ENCODE measurements at places on chromosomes 6 and 20. TPM values are rescaled to one million over a fixed set of nuclear protein-coding genes. Genes with fewer than 3 reads are reported as not detected.
A peak's percentile ranks its signal among the peaks of the same experiment; 100 is the strongest.

GRCh38 chr20:31922588-31922987, 29.3 kb downstream of the PDRG1 start:
- DNase-seq = no peak

DNA sequence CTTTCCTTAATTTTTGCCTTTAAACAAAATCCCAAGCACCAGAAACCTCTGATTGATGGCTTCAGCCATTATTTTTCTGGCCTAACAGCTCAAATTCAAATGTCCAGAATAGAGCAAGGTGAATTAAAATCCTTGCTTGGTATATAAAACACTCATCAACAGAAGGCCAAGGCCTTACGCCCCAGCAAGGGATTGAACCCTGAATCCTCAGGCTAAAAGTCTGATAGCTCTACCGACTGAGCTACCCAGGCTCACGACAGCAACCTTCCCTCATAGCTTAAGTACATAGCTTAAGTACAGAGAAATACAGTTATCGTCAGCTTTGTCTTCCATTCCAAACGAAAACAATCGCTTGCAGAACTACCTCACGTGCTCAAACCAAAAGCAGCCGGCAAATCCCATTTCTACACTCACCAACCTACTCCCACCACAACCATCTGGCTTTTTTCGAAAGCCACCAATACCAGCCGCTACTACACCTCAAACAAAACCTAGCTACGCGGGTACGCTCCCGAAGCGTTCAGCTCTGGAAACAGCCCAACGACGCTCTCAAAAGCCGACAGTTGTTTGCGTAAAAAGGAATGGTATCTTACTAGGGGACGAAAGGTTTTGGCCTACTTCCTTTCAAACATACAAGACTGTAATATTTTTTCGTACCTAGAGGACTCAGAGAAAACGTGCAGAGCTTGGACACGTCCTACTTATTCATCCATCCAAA, 167.5 kb downstream of the GPX5 start:
- DNase-seq = no peak

DNA sequence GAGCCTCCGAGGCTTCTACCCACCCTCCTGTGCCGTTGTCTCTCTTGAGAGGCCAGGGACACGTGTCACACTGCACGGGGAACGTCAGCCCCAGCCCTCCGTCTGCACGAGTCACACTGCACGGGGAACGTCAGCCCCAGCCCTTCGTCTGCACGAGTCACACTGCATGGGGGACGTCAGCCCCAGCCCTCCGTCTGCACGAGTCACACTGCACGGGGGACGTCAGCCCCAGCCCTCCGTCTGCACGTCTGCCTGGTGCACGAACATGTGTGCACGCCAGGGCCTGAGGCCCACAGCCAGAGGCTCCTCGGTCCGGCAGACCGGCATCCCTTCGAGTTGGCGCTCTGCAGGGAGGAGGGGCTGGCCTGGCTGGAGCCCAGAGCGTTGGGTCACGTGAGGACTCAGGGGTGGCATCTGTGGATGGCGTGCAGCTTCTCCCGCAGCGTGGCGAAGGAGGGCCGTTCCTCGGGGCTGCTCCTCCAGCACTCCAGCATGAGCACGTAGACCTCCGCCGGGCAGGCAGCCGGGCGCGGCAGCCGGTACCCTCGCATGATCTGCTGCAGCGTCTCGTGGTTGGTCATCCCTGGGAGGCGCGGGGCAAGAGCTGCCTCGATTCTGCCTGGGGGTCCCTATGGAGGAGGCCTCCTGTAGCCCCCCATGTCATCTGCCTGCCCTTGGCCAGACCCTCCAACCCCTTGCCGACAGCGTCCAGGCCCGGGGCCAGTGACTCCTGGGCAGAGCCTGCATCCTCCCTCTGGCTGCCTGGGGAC, 3.4 kb upstream of the PTK6 start:
- DNase-seq = no peak

DNA sequence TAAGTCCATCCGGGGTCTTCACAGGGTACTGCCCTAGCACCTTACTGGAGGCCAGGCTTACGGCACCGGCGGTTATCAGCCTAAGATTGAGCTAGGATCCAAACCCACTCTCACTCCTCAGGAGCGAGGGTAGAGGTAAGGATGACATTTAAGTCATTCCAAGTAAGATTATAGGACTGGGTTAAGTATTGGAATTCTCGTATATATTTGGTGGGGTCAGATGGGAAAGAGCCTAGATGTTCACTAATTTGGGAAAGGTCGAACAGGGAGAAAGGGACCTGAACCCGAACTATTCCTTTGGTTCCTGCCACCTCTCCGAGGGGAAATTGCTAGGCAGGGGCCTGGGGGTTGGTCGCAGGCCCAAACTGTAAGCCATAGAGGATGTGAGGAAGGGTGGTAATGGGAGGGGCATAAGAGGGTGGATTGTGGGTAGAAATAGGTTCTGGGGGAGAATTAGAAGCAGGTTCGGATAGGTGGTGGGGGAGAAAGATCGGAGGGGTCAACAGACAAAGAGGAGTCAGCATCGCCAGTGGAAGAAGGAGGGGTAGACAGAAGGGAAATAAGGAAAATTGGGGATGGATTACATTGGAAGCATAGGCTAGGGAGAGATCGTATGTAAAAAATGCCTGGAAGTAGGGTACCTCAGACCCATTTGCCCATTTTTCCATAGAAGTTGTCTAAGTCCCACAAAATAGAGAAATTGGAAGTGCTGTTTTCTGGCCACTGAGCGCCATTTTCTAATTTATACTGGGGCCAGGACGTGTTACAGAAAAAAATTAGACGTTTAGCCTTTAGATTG, 747.1 kb upstream of the ADGRB3 start:
- DNase-seq = no peak

DNA sequence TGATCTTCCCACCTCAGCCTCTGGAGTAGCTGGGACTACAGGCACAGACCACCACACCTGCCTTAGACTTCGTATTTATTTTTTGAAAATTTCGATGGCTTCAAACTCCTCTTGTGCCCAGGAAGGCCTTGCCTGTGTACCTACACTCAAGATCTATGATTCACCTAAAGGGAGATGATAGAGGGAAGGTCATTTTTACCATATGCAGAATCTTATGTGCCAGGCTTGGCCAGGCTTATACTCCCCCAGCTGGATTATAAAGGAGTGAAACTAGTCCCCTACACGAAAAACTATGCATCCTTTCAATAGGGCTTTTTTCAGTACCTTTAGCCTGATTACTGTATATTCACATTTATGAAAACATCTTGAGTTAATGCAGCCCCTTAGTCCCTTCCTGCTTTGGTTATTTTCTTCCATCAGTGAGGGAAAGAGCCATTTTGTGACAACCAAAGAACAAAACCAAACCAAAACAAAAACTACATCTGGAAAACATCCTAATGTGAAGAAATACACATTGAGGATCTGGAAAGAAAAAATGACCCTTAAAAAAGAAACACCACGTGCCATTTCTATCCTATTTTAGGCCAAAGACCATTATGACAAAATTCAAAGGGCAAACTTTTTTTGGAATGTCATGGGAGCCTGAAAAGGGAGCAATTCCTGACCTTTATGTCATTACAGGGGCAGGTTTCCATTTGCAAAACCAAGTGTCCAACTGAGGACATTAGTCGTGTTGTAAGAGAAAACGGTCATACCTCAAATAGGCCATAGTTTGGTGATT, 34.7 kb downstream of the RIPOR2 start:
- no peak for DNase-seq

- DNase-seq = no peak
Observed at GRCh38 chr6:99393366-99393697, 663 bp downstream of the COQ3 start.

- DNase-seq = no peak
Observed at GRCh38 chr6:30019819-30020218, 41.2 kb upstream of the POLR1H start.

TMEM14A gene
- 15.2 TPM for total RNA-seq

GRCh38 chr6:111938710-111939109, 65.5 kb upstream of the FYN start:
- DNase-seq = no peak

- no peak for DNase-seq
Observed at GRCh38 chr6:167683028-167683862, 143.5 kb upstream of the AFDN start.

LY6G6D gene
- total RNA-seq = not detected

DNA sequence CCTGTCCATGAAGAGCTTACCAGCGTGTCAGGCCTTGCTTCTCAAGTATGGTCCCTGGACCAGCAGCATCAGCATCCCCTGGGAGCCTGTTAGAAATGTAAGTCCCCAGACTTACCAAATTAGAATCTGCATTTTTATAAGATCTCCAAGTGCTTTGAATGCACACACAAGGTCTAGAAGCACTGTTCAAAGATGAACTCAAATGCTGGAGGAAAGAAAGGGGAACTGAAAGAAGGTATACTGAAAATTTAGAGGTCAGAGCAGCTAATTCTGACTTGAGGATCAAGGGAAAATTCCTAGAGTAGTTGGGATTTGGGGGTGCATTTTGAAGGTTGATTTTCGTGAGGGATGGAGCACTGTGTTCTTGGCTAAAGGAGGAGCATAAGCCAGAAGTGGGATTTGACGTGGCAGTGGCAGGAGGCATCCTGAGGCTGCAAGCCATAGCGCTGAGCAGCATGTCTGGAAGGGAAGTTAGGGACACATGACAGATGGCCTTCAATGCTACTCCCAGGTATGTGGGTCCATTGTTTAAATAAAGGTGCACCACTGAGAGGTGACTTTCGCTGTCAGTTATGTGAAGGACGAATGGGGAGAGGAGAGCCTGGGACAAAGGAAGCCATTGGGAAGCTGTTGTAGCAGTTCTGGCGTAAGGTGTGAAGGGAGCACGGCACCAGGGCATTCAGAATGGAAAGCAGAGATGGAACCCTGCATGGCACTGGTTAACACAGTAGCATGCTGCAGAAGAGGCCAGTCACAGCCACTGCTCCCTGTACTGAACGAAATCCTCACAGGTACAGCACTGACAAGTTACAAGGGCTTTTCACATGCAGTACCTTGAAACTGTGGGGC, 36.2 kb downstream of the ARMC2 start:
- no peak for DNase-seq

- peak; percentile 63 for DNase-seq
Observed at GRCh38 chr6:149043476-149044130, 273.9 kb upstream of the TAB2 start.

DNA sequence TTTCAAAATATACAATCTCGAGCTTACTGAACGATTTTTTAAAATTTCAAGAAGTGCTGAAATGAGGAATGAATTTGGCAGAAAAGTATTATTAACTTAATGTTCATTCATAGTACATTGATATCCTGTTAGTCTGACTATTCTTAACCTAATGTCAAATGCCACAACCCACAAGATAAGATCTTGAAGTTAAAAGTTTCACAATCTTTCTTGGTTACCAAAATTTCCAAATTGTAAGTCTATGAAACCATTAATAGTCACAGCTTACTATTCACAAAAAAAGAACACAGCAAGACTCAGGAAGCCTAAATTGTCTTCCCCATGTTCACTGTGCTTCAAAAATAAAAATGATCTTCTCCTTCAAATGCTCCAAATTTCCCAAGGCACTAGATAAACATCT, 71.3 kb downstream of the HACE1 start:
- DNase-seq = no peak

DNA sequence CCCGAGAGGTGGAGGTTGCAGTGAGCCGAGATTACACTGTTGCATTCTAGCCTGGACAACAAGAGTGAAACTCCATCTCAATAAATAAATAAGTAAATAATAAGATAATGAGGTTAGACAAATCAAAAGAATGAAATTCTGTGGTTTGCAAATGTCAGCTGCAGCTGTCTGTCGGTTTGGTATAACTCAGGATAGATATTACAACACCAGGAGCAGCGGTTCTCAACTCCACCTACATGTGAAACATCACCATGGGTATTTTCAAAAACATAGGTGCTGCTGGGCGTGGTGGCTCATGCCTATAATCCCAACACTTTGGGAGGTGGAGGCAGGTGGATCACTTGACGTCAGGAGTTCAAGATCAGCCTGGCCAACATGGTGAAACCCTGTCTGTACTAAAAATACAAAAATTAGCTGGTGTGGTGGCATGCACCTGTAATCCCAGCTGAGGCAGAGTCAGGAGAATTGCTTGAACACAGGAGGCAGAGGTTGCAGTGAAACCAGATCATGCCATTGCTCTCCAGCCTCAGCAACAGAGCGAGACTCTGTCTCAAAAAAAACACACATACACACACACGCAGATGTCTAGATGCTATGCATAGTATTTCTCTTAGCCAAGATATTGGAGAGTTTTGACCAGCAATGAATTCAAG, 126.1 kb upstream of the LAMP5 start:
- no peak for DNase-seq

DNA sequence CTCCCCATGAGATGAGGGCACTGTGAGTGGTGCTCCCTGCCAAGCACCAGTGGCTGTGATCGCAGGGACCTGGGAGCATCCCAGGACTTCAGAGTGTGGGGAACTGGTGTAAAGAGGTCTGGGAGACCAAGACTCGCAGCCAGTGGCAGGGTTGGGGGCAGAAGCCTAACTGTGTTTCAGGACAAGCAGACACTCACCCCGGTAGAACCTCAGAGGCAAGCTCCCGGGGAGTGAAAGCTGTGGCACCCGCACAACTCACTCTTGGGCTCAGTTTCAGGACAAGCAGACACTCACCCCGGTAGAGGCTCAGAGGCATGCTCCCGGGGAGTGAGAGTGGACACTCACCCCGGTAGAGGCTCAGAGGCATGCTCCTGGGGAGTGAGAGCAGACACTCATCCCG, 112.8 kb downstream of the ASXL1 start:
- DNase-seq = no peak

GRCh38 chr20:41359541-41360011, 7.0 kb downstream of the EMILIN3 start:
- DNase-seq = no peak

DNA sequence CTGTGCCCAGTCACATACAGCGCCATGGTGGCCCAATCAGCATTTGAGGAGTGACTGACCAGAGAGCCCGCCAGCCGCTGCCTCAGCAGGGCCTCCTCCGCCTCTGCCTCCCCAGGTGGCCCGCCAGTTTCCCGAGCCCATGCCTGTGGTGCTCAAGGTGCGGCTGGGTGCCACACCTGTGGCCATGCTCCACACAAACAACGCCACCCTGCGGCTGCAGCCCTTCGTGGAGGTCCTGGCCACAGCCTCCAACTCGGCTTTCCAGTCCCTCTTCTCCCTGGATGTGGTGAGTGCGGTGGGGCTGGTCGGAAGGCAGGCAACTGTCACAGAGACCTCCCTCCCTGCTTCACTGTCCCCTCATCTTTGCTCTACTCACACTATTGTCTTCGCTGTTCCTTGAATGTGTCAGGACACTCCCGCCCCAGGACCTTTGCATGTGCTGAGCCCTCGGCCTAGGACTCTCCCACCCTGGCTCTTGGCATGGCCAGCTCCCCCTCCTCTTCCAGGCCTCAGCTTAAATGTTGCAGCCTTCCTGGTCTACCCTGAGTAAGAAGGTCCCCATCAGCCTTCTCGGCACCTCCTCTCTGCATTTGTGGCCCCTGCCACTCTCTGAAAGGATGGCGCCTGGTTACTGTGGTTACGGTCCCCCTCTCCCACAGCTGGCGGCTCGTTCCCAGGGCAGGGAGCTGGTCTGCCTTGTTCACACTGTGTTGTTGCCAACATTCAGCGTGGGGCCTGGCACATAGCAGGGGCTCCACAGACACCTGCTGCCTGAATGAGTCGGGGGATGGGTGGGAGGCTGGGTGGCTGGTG, 11.8 kb upstream of the BPIFB6 start:
- no peak for DNase-seq

- DNase-seq = no peak
Observed at GRCh38 chr20:45111285-45111684, 3.7 kb downstream of the WFDC5 start.

PKIB gene
- 38.5 TPM for total RNA-seq

Data from endothelial cell (in vitro differentiated cells).